DMS79 treated with DMSO at 0.1 percent for 48 hours (cell line): ENCODE measurements at places on chromosomes 6 and 20.
A peak's percentile ranks its signal among the peaks of the same experiment; 100 is the strongest.

DNA sequence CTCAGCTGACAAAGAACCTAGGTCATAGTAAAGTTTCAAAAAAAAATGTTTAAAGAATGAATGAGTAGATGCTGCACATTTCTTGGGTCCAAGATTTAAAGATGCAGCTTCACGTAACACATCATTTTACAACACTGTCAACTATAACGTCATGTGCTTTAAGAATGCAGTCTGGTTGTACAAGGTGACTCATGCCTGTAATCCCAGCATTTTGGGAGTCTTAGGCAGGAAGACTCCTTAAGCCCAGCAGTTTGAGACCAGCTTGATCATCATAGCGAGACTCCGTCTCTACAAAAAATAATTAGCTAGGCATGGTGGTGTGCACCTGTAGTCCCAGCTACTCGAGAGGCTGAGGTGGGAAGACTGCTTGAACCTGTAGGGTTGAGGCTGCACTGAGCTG is 21.9 kb downstream of the SLC17A5 start:
- DNase-seq: no peak

DNA sequence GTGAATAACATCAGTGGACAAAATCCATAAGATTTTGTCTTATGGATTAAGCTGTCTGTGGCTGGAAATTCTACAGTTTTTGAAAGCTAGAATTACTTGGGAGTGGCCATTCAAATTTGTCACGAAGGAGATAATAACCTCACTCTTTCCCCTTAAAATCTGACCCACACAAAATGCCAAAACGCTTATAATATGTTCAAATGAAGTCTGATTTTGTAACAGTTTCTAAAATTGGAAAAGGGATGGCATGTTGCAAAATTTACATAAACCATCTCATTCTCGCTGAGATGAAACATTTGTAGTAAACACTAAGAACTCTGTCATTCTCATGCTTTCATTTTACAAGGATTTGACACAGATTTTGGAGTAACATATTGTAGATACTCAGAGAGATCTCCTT is 112.7 kb downstream of the GJA1 start:
- DNase-seq: no peak

- no peak for DNase-seq
Observed at GRCh38 chr6:235763-236360, 56.4 kb upstream of the DUSP22 start.

DNA sequence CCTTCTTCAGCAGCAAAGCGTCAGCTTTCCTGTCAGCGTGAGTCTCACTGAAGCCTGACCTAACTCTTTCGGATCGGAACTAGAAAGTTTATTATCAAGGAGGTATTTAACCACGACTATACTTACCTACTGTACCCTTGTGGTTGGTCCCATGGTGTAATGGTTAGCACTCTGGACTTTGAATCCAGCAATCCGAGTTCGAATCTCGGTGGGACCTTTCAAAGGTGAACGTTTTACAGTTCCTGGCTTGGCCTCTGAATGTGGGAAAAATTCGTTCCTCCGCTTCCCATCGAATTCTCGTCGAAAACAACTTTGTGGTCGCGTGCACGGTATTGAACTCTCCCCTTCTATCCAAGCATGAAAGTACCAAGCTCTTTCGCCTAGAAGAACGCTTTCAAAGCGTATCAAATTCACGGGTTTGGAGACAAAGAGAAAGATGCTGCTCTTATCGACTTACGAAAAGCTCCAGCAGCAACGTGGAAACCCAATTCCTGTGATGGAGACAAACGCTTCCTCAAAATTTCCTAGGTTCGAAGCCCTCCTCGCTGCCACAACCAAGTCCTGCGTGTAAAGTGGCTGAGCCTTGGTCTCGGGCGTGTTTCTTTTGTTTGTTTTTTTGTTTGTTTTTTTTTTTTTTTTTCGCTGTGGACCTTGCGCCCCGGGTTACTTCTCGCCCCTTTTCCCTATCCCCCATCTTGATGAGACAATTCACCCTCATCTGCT is 63.7 kb downstream of the GPX5 start:
- DNase-seq: no peak

GRCh38 chr6:111416529-111416928 is 66.5 kb downstream of the REV3L start:
- DNase-seq: no peak

DNA sequence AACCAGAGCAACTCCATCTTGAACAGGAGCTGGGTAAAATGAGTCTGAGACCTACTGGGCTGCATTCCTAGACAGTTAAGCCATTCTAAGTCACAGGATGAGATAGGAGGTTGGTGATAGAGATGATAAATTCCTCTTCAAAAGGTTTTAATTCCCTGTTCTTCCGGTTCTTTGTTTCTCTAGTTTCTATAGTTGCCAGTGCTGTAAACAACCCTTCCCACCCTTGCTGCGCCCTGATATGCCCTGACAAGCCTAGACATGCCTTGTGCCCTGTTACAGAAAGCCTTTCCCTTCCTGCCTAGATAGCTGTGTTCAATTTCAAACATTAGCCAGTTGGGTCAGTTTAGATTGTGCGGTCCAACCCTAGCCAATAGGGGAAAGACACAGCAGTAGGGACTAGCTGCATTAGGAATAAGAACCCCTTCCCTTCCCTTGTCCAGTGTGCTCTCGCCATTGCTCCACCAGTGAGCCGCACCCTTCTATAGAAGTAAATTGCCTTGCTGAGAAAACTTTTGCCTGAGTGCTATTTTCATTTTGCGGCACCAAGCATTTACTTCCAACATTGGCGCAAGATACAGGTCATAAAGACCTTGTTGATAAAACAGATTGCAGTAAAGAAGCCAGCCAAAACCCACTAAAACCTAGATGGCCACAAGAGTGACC is 52.5 kb upstream of the CCN2 start:
- DNase-seq: no peak

DNA sequence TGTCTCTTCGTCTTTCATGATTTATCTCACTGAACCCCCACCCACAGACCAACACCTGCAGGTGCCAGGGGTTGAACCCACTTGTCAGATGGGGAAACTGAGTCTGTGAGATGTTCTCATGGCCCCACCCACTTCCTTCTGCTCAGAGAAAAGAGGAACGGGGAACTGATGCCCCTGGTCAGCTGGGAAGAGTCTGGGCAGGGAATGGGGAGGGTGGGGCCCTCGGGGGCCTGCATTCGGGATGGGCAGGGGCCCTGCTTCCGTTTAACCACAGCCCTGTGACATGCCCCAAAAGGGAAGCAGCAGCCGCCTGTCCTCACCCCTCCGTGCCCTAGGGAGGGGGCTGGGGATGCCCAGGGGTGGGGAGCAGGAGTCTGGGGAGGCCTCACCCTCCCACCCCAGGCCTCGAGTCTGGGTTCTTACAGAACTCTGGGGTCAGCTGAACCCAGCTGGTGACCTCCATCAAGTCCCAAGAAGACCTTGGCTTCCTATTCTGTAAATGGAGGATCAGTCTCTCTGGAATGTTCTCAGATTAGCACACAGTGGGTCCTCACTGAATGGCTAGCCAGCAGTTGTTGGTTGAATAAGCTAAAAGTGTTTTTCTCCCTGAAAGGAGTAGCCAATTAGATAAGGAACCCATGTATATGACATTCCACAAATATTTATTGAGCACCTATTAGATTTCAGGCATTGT is 81.5 kb downstream of the CEBPB start:
- no peak for DNase-seq

GRCh38 chr6:127941228-127941627 is 40.4 kb upstream of the THEMIS start:
- no peak for DNase-seq

GRCh38 chr6:152295920-152296319 is 341.2 kb downstream of the SYNE1 start:
- DNase-seq: no peak

- DNase-seq: peak; percentile 71
Observed at GRCh38 chr6:25652007-25652515, at the start of gene SCGN. Gene SCGN (plus strand): TSS chr6:25652215. CDS start chr6:25652404, 189 bp downstream.

GRCh38 chr6:28081486-28081751 is 1.1 kb downstream of the ZNF165 start:
- no peak for DNase-seq

DNA sequence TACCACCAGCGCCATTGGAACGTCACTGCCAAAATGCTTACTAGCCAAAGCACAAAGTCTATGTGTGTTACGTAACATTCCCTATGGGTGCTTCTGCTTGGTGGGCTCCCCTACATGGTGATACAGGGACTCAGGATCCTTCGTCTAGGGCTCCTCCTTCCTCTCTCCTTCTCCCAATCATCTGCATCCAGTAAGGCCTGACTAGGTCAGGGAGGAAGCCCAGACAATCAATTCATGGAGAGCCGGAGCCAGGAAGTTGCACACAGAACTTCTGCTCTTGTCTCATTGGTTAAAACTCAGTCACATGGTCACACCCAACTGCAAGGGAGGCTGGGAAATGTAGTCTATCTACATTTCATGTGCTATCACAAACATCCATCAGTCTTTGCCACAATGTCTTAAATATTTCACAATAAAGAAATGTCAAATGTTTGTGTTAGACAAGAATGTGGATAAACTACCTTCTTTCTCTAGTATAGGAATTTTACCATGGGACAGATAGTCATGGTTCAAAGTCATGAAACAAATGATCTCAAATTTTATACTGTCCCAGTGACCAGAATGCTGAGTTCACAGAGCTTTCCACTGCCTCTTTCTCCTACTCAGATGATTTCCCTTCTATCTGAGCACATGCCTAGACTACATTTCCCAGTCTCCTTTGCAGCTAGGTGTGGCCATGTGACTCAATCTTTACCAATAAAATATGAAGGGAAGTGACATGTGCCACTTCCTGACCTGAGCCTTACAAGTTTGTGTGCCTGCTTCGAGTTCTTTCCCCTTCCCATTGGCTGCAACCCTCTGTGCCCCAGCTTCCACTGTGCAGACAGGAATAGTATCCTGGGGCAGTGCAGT is 9.3 kb upstream of the KCNK15 start:
- no peak for DNase-seq

GRCh38 chr6:157669747-157670216 is 153.3 kb upstream of the SNX9 start:
- no peak for DNase-seq

DNA sequence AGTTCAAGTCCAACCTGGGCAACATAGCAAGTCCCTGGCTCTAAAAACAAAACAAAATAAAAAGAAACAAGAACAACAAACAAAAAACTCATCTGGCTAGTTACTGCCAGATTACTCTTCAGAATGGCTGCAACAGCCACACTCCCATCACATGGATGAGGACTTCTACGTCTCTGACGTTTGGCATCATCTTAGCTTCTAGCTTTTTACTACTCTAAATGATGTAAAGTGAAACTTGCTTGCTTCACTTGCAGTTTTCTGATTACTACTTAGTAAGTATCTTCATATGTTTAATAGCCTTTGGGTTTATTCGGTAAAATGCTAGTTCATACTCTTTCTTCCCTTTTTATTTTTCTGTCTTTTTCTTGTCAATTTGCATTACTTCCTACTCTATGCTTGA is 161.1 kb upstream of the CARMIL1 start:
- no peak for DNase-seq

DNA sequence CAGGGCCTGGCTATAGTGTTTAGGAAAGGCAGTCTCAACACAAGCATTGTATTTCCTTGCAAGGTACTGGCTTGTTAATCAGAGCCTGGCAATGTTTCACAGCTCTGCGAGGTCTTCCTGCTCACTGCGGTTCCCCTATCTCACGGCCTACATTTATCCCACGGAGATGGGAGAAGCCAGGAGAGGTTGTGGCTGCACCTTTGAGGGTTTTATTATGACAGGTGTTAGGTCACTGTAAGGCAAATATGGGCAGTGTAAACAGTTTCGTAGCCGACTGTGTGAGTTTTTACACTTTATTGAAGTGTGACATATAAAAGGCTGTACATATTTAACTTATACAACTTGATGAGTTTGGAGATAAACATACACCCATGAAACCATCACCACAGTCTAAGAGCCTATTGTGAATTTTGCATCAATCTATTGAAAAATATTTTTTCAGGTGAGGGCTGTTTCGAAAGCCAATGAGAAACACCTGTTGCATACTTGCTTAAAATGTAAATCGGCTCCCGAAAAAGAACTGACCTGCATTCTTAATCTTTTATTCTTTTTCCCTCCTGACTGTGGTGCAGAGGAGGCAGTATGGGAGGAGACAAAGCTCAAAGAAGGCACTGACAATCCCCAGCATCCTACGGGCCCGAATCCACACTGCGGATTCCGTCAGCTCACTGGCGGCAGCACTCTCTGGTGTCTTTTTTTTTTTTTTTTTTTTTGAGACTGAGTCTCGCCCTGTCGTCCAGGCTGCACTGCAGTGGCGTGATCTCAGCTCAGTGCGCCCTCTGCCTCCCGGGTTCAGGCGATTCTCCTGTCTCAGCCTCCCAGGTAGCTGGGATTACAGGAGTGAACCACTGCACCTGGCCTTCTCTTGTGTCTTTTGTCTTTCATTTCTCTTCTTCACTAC is 7.5 kb upstream of the RBM38 start:
- no peak for DNase-seq

GRCh38 chr6:53579338-53579737 is 34.4 kb upstream of the GCLC start:
- no peak for DNase-seq

DNA sequence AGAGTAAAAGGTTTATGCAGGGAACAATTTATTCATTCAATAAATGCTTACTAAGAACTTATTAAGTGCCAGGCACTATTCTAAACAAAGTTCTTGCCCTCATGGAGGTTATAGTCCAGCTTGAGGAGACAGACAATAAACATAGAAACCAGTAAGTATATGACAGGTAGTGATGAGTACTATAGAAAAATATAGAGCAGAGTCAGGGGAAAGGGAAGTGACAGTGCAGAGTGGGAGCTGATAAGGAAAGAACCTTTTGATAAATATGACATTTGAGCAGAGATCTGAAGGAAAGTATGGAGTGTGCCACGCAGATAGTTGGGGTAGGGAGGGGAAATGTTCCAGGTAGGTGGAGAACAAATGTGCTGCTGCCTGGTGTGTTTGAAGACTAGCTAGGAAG is 12.1 kb downstream of the ACSS2 start:
- DNase-seq: no peak

DNA sequence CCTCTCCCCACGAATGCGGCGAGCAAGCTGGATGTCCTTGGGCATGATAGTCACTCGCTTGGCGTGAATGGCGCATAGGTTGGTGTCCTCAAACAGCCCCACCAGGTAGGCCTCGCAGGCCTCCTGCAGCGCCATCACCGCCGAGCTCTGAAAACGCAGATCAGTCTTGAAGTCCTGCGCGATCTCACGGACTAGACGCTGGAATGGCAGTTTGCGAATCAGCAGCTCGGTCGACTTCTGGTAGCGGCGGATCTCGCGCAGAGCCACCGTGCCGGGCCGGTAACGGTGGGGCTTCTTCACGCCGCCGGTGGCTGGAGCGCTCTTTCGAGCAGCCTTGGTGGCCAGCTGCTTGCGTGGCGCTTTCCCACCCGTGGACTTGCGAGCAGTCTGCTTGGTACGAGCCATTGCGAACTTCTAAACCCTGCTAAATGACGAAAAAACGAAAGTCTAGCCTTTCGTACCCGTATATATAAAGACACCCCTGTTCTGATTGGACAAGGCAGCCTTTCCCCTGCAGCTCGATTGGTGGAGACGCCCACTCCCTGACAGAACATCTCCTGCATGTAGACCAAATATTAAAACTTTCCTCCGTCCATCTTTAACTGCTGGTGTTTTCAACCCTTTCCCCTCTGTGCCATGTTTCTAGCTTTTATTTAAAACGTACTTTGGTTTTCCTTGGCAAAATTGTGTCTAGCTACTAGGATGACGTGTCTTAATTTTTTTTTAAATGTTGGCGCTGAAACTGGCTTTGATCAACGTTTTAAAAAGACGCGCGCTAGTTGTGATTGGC is 109.8 kb downstream of the HFE start:
- DNase-seq: peak; percentile 68
